ENCODE measurements at places on chromosomes 5 and 9.

- H3K4me3 ChIP-seq, result no peak overlapping the region
- DNase-seq, result no peak
- H3K4me1 ChIP-seq, result peaks cover 27% of the 10 kb centered on the region
- peaks cover 2% of the 10 kb centered on the region for H3K36me3 ChIP-seq
Observed at GRCh38 chr9:7212101-7212500, 454.3 kb downstream of the KDM4C start.

GRCh38 chr9:109904666-109905065, 124.7 kb downstream of the PALM2AKAP2 start:
- peaks cover 3% of the 10 kb centered on the region for H3K27me3 ChIP-seq
- no peak overlapping the region for H3K27ac ChIP-seq
- peaks cover 20% of the 10 kb centered on the region for H3K4me1 ChIP-seq

- H3K4me1 ChIP-seq, result no peaks in the 10 kb centered on the region
- DNase-seq, result no peak
- H3K27me3 ChIP-seq, result no peaks in the 10 kb centered on the region
Observed at GRCh38 chr5:124742983-124743601, 3.3 kb downstream of the ZNF608 start.

DNA sequence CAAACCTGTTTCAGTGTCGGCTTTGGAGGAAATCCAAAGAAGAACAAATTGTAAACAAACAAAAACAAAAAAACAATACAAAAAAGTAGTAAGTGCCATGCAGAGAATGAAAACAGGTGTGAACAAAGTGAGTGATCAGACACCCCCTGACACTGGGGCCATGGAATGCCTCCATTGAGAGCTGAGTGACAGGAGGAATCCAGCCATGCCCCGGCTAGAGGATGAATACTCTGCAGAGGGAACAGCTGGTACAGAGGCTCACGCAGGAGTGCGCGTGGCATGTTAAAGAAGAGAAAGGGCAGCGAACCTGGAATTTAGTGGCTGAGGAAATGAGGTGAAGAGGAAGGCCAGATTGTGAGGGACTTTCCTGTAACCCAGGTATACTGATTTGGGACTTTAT, 15.5 kb upstream of the CCNJL start:
- H3K4me3 ChIP-seq, result no peak overlapping the region
- H3K27me3 ChIP-seq, result peaks cover 6% of the 10 kb centered on the region
- no peaks in the 10 kb centered on the region for H3K36me3 ChIP-seq
- no peak overlapping the region for H3K27ac ChIP-seq
- H3K4me1 ChIP-seq, result peaks cover 10% of the 10 kb centered on the region

DNA sequence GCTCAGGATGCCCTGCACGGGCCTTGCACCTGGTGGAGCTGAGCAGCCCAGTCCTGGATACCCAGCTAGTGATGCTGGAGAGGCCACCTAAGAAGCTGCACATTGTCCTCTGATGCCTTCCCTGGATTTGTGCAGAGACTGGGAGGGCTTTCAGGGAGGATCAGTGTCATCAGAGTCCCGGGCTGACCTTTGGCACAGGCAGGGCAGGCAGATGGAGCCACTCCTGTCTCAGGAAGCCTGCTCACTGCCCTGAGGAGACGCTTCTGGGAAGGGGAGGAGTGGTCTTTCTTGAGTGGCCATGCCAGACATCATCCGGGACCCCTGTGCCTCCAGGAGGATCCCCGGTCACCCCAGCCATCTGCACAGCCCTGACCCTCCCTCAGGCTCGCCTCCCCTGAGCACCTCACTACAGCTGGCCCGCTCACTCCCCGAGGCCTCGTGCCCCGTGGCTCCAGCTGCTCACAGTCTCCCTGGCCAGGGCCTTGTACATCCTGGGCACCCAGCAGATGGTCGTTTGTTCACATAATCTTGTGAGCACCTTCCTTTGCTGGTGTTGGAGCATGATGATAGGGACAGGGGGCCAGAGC, 47.2 kb upstream of the FCN2 start:
- no peaks in the 10 kb centered on the region for H3K27me3 ChIP-seq
- no peak for DNase-seq
- no peak overlapping the region for H3K4me3 ChIP-seq
- peaks cover 1% of the 10 kb centered on the region for H3K4me1 ChIP-seq

DNA sequence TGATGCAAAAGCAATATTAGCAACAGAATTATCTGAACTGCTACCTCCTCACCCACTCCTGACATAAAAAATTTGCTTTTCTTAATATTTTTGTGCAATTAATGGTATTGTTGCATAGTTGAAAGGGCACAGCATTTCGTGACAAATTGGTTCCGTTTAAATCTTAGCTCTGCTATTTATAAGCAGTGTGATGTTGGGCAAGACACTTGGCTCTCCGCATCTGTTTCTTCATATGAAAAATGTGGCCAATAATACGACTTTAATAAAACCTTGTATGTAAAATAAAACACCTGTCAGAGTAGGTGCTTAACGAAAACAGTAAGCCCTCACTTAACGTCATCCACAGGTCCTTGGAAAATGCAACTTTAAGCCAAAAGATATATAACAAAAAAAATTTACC, 4.2 kb downstream of the TMEM167A start:
- H3K4me1 ChIP-seq, result peaks cover 24% of the 10 kb centered on the region
- no peak overlapping the region for H3K27ac ChIP-seq
- no peak for DNase-seq
- peaks cover 47% of the 10 kb centered on the region for H3K36me3 ChIP-seq
- no peaks in the 10 kb centered on the region for H3K27me3 ChIP-seq

DNA sequence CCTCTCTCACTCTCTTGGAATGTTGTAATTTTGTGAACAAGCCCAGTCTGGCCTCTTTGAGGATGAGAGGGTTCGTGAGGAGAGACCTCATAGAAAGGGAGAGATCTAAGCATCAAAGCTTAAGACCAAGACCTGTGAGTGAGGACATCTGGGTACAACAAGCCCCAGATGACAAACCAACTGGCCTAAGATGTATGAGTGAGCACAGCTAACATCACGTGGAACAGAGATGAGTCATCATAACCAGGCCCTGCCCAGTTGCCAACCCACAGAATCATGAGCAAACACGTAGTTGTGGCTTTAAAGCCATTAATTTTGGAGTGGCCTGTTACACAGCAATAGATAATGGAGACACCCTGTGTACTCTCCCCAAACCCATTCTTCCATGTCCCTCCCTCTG, 439.1 kb upstream of the KIF2A start:
- H3K4me3 ChIP-seq, result no peak overlapping the region
- DNase-seq, result no peak
- no peaks in the 10 kb centered on the region for H3K36me3 ChIP-seq
- H3K27me3 ChIP-seq, result peaks cover 8% of the 10 kb centered on the region
